Bronchus fibroblast of lung (primary cell): ENCODE measurements at places on chromosomes 6 and 20. TPM values are rescaled to one million over a fixed set of nuclear protein-coding genes. Genes with fewer than 3 reads are reported as not detected.

The LIN28B gene
- not detected in 2 replicates for total RNA-seq

The BMP6 gene
- total RNA-seq: 0.15 TPM in 1 of 2 replicates, not detected in the other

The CAP2 gene
- total RNA-seq: 2.7 and 2.9 TPM in 2 replicates

The SLC35F1 gene
- total RNA-seq: under 0.01 and 0.15 TPM in 2 replicates

The SLC17A3 gene
- not detected in 2 replicates for total RNA-seq

The ZNF311 gene
- total RNA-seq: 0.67 and 0.74 TPM in 2 replicates

The MYLK4 gene
- total RNA-seq: under 0.01 and 0.15 TPM in 2 replicates

The MAS1 gene
- not detected in 2 replicates for total RNA-seq

The ZNF831 gene
- not detected in 2 replicates for total RNA-seq

The SRSF3 gene
- 112 and 130 TPM in 2 replicates for total RNA-seq

The RPS6KA2 gene
- total RNA-seq: 44.2 and 49.3 TPM in 2 replicates

The SGK2 gene
- not detected in 2 replicates for total RNA-seq

The MICB gene
- total RNA-seq: 22.4 and 24.2 TPM in 2 replicates

The DDR1 gene
- 12.3 and 13.1 TPM in 2 replicates for total RNA-seq

The TAGAP gene
- not detected in 2 replicates for total RNA-seq

The C6orf163 gene
- 0.34 and 0.74 TPM in 2 replicates for total RNA-seq

The RAET1L gene
- total RNA-seq: not detected in 2 replicates

The CCN6 gene
- total RNA-seq: under 0.01 TPM in 1 of 2 replicates, not detected in the other

The MUCL3 gene
- not detected in 2 replicates for total RNA-seq

The BPIFB4 gene
- not detected in 2 replicates for total RNA-seq

The C6orf58 gene
- not detected in 2 replicates for total RNA-seq

The BEND6 gene
- 7.1 and 8.6 TPM in 2 replicates for total RNA-seq

The TINAG gene
- not detected in 2 replicates for total RNA-seq

The PSMB8 gene
- total RNA-seq: 24.9 and 26.2 TPM in 2 replicates
